ENCODE measurements at places on chromosomes 3 and 15. TPM values are rescaled to one million over a fixed set of nuclear protein-coding genes. Genes with fewer than 3 reads are reported as not detected.

GRCh38 chr3:10310578-10310977, 10.3 kb downstream of the SEC13 start:
- no peak for DNase-seq

GRCh38 chr3:29022976-29023375, 257.9 kb upstream of the RBMS3 start:
- no peak for DNase-seq

GRCh38 chr15:43204016-43204901, 16.6 kb downstream of the EPB42 start:
- no peak for DNase-seq

Gene GRK7
- total RNA-seq: 0.30 TPM

GRCh38 chr3:116586285-116586944, 123.2 kb upstream of the TUSC7 start:
- DNase-seq: no peak

Gene UNC13C
- 39.4 TPM for total RNA-seq

Gene CPEB1
- total RNA-seq: 57.7 TPM

Gene PRR20G
- not detected for total RNA-seq

- DNase-seq: no peak
These were observed 115.2 kb upstream of the TLE3 start for GRCh38 chr15:70212963-70213315.

Gene RUBCN
- 80.4 TPM for total RNA-seq

Measured in dorsolateral prefrontal cortex (tissue), 122 donors.